Sigmoid colon (tissue), 7 donors: ENCODE measurements at places on chromosomes 7 and 10. TPM values are rescaled to one million over a fixed set of nuclear protein-coding genes. Genes with fewer than 3 reads are reported as not detected.

DNA sequence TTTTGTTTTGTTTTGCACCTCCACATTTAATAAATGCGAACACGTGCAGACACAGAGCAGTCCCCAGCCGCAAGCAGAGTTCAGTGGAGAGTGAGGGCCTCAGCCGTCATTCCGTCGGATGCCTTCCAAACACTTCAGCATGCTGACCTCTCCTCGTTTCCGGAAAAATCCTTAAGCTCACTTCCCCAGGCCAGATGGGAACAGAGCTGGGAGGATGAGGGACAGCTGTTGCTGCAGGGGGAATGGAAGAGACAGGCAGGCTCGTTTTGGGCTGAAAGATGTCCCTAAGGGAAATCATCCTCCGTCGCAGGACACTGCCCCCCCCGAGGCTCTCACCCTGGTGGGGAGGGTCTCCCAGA is 17.2 kb upstream of the FGFR2 start:
- no peaks in the 10 kb centered on the region for H3K27me3 ChIP-seq
- peak; percentile 72 for DNase-seq
- H3K27ac ChIP-seq, result no peak overlapping the region
- no peaks in the 10 kb centered on the region for H3K4me1 ChIP-seq
- no peak overlapping the region for H3K4me3 ChIP-seq

DNA sequence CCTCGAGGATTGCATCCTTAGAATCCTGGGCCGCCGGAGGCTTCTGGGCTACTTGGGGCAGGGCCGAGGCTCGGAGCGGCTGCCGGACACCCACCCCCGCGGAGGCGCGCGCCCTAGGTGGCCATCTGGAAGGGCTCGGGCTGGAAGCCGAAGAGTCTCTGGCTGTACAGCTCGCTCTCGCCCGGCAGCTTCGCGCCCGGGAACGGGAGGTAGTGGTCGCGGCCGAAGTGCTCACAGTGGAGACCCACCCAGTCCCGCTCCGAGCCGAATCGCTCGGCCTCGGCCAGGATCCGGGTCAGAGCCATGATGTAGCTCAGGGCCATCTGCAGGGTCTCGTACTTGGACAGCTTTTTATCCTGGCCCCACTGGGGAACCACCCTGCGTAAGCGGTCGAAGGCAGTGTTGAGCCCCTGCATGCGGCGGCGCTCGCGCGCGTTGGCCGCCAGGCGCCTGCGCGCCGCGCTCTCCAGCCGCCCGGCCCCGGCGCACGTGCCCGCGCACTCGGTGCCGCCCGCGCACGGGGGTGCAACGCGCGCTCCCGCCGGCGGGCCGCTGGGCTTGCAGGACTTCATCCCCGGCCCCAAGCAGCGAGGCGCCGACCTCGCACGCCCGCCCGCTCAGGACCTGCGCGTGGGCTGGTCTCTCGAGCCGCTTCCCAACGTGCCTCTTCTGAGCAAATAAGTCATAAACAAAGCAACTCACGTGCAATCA is 652 bp downstream of the ATOH7 start:
- peak overlapping the region; percentile 66 for H3K4me3 ChIP-seq
- DNase-seq, result peak; percentile 82
- no peaks in the 10 kb centered on the region for H3K36me3 ChIP-seq
- no peaks in the 10 kb centered on the region for H3K27me3 ChIP-seq

DNA sequence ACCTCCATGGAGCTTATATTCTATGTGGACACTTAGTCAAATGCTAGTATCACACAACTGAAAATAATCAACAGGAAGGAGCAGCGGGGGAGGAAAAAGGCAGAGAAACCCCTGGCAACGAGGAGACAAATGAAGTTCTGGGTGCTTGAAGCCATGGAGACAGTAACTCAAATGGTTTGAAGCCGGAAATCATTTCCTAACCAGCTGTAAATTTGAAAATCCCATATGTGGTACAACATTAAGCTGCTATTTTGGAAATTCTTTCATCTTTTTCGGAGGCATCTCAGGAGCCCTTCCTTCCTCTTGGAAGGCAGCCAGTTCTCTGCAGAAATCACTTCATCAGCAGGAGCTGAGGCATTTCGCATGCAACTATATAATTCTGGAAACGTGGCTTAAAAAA is 91.4 kb downstream of the PPP1R3C start:
- DNase-seq, result no peak
- no peak overlapping the region for H3K27ac ChIP-seq
- H3K36me3 ChIP-seq, result no peaks in the 10 kb centered on the region
- H3K27me3 ChIP-seq, result no peaks in the 10 kb centered on the region
- peaks cover 9% of the 10 kb centered on the region for H3K4me1 ChIP-seq

Gene PSD
- 394 TPM for total RNA-seq

Gene WDR91
- total RNA-seq, result 11.4 TPM
